CD4-positive, alpha-beta memory T cell (primary cell): ENCODE measurements at places on chromosomes 7 and 10.

GRCh38 chr10:96924861-96925260, 92.8 kb downstream of the LCOR start:
- no peak for DNase-seq

GRCh38 chr7:48419401-48419800, 248.1 kb downstream of the ABCA13 start:
- DNase-seq: no peak

- DNase-seq: no peak
Observed at GRCh38 chr10:130787821-130788220, 523.7 kb downstream of the TCERG1L start.

- DNase-seq: no peak
Observed at GRCh38 chr10:69446650-69447151, 4.6 kb upstream of the TSPAN15 start.

- no peak for DNase-seq
Observed at GRCh38 chr10:99777918-99778714, 4.3 kb upstream of the ABCC2 start.

DNA sequence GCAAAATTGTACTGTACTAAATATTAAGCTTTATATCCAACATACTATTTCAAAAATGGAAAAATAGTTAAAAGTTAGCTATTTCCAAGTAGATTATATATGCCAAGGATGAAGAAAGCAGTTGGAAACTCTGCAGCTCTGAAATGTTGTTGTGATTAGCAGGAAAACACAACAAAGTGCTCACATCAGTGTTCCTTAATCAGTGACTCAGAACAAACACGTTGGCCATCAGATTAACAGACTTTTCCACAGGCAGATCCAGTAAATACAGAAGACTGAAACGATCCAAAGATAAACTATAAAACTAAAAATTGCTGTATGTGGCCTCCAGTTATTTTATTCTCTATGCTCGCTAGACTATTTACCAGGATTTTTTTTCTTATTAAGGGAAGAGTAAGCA, 99.6 kb upstream of the SEMA3D start:
- DNase-seq: no peak
